NCI-H1092 treated with DMSO at 0.1 percent for 48 hours (cell line): ENCODE measurements at places on chromosomes 1 and 21.

GRCh38 chr1:30988045-30988444, 77.5 kb downstream of the PUM1 start:
- no peak for DNase-seq

- no peak for DNase-seq
Measured at GRCh38 chr21:44019568-44019958, 7.5 kb downstream of the TRAPPC10 start.

GRCh38 chr1:46587069-46587468, 17.0 kb downstream of the MKNK1 start:
- no peak for DNase-seq

GRCh38 chr1:210397252-210397651, 68.5 kb downstream of the HHAT start:
- no peak for DNase-seq

- no peak for DNase-seq
Measured at GRCh38 chr1:23362218-23362713, 7.4 kb downstream of the ZNF436 start.
